ENCODE measurements at places on chromosomes 4 and X.
A peak's percentile ranks its signal among the peaks of the same experiment; 100 is the strongest.

- DNase-seq: no peak
These were observed 58.0 kb downstream of the SH3BGRL start for GRCh38 chrX:81259714-81260395.

GRCh38 chr4:101156619-101157310 lies 190.6 kb downstream of the PPP3CA start:
- DNase-seq: no peak

GRCh38 chrX:115393271-115393670 lies 103.8 kb downstream of the LUZP4 start:
- DNase-seq: no peak

DNA sequence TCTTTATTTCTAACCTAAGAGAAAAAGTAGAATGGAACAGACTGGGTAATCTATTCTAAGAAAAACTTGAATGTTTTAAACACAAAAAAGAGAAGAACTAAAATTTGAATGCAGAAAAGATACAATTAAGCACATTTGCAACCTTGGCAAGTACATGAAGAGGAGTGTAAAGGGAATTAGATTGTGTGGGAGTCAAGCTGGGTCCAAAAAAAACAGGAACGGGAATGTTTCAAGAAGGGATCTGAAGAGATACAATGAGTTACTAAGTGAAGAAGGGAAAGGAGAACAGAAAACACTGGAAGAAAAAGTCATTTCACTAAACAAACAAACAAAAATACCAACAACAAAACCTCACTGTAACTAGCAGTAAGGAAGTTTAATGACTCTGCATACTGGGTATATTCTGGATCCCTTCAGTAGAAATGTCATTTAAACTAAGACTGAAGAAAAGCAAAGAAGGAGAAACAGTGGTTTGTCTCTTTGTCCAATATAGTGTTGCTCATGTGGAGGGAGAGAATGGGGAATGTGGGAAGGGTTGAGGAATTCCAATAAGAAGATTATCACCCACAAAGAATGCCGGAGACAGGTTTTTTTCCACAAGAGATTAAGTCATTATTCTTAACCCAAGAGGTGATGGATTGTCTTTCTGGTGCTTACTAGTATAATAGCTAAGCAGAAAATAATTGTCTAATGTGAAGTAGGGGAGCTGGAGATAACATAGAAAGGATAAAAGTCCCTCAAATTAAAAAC lies 50.4 kb upstream of the PTPN13 start:
- no peak for DNase-seq

GRCh38 chr4:147863808-147864472 lies 132.1 kb downstream of the ARHGAP10 start:
- DNase-seq: no peak

GRCh38 chr4:142278663-142279062 lies 567.4 kb downstream of the INPP4B start:
- DNase-seq: no peak

DNA sequence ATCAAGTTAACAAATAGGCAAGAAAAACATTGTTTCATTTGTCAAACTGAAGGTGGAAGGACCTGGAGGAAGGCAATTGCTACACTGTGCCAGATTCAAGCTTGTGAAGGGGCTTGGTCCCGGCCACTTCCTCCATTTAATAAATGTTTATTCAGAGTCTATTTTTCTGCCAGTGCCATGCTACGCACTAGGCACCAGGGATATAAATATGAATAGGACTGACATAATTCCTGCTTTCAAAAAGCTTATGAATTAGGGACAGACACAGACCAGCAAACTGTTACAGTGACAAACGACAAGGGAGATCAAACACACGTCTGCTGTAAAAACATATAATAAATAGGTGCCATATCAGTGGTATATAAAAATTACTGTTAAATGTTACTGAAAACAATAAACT lies 571 bp downstream of the TLR6 start:
- DNase-seq: peak; percentile 9

- DNase-seq: no peak
These were observed 9.8 kb downstream of the PGRMC2 start for GRCh38 chr4:128277856-128278255.

DNA sequence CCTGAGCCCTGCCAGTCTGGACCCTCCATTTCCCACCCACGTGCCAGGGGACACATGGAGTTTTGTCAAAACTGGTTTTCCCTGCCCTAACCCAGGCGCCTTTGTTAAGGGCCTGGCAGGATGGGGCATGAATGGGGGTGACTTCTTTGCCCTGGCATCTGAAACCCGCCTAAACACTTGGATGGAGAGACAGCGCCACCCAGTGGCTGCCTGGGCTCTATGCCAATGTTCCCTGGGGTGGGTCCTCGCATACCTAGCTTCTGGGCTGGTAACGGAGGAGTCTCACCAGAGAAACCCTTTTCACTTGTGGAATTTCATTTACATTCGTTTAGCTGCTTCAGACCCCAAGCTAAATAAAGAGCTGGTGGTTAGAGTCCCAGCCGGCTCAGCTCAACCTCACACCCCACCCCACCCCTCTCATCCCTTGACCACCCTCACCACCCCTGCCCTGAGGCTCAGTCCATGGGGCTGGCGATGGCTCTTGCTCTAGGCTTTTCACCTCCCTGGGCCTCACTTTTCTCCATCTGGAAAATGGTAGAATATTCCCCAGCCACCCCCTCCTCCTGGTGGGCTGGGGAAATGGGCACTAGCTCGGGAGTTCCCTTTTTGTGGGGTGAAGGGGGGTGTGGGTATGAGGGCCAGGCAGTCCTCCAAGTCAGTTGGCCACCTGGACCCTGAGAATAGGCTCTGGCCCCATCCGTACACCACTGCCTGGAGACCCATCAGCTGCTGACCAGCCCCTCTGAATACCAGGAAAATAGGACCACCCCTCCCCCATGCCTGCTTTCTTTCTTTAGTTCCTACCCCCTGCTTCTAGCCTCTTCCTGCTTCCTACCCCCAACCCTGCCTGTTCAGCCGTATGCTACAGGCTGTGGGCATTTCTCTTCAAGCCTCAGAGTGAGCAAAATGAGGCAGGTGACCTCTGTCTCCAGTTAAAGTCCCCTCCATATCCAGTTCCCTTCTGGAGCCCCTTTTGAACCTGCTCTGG lies 57.1 kb upstream of the PJA1 start:
- peak; percentile 39 for DNase-seq

GRCh38 chr4:61911313-61911756 lies 711.2 kb downstream of the ADGRL3 start:
- no peak for DNase-seq

- no peak for DNase-seq
These were observed 52.0 kb downstream of the CXorf58 start for GRCh38 chrX:23959781-23960180.

DNA sequence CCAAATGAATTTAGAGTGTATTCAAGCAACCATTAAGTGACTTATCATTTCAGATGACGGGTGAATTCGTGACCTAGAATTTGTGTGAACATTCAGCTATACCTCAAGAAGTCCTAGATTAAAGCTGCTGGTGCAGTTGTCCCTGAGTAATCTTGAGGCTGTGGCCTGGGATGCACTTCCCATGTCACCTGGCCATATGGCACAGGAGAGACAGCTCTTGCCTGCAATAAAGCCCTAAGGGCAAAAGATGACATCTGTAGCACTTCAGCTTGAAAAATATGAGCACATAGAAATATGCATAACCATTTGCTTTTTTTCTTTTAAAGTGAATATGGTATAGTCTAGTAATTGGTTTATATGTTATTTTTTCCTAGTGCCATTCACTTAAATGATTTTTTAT lies 125.8 kb downstream of the FHDC1 start:
- no peak for DNase-seq

- DNase-seq: no peak
These were observed 25.3 kb upstream of the SOD3 start for GRCh38 chr4:24770032-24770584.

GRCh38 chr4:2159931-2160330 lies 82.0 kb downstream of the HAUS3 start:
- no peak for DNase-seq

DNA sequence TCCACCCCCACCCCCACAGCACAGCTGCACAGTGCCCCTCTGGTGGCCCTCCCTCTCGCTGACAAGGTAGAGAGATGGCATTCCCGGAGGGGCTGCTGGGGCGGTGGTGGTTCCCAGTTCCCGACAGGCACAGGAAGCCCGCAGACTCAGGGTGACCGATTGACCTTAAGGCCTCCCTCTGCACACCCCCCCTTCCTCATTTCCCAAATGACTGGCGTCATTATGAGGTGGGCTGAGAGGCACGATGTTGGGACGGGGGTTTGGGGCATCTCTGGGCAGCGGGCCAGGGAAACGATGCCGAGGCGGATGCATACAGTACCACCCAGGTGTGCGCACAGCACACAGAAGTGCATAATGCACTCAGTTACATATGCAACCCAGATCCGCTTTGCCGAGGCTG lies 3.5 kb upstream of the TIMP1 start:
- no peak for DNase-seq

- peak; percentile 17 for DNase-seq
These were observed 15.0 kb upstream of the STS start for GRCh38 chrX:7132335-7133049.

- no peak for DNase-seq
These were observed 52.4 kb downstream of the CBLL2 start for GRCh38 chrX:22325096-22325495.

GRCh38 chr4:98873059-98873458 lies 55.9 kb downstream of the EIF4E start:
- DNase-seq: no peak

- no peak for DNase-seq
These were observed 237.8 kb upstream of the PGRMC2 start for GRCh38 chr4:128525387-128525786.

Measured in hematopoietic multipotent progenitor cell treated with erythropoietin and hydrocortisone succinate and interleukin-3 and kit ligand, for 17 days (in vitro differentiated cells).